ENCODE measurements at places on chromosomes 7 and 10.

- H3K36me3 ChIP-seq, result peaks cover 14% of the 10 kb centered on the region
- no peak overlapping the region for H3K27ac ChIP-seq
- no peaks in the 10 kb centered on the region for H3K27me3 ChIP-seq
These were observed 34.4 kb downstream of the PARP12 start for GRCh38 chr7:140028311-140028710.

DNA sequence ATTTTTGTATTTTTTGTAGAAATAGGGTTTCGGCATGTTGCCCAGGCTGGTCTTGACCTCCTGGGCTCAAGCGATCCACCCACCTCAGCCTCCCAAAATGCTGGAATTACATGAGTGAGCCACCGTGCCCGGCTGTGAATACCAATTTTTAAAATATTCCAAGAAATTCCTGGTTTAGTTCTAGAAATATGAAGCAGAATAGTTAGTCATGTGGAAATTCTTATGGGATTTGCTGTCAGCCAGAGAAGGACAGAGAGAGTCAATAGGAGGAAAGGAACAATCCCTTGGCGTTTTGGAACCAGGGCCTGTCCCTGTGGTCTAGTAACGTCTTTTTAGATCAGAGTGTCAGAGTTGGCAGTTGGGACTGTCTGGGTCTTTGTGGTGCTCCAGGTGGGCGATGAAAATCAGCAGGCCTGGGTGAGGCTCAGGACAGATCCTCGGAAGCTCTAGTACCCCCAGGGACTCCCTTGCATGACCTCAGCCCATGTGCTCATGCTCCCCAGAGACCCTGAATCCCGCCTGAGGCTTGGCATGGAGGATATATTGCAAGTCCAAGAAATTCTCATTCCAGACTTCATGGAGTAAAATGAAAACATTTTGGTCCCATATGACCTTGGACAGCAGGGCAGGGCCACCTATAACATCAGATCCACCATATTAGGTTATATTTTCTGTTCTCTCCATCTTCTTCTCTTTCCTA is 7.8 kb downstream of the NODAL start:
- H3K36me3 ChIP-seq, result no peaks in the 10 kb centered on the region
- no peak for DNase-seq
- no peak overlapping the region for H3K4me3 ChIP-seq
- H3K4me1 ChIP-seq, result peaks cover 23% of the 10 kb centered on the region
- H3K27me3 ChIP-seq, result no peaks in the 10 kb centered on the region
- H3K27ac ChIP-seq, result no peak overlapping the region

- peak within 1 kb of the TSS; percentile 90 for H3K27ac ChIP-seq
- H3K27me3 ChIP-seq, result no peaks in the 10 kb centered on the region
- H3K4me3 ChIP-seq, result peak within 1 kb of the TSS; percentile 93
These were observed at the start of gene DOCK1 for GRCh38 chr10:126904818-126905701. Gene DOCK1 (plus strand): TSS chr10:126905428. CDS start chr10:126905518, 90 bp downstream.

GRCh38 chr10:33273295-33274002 is 61.0 kb downstream of the NRP1 start:
- H3K4me3 ChIP-seq, result peak overlapping the region; percentile 5
- DNase-seq, result no peak
- H3K36me3 ChIP-seq, result no peaks in the 10 kb centered on the region
- H3K27ac ChIP-seq, result peak overlapping the region; percentile 88
- H3K27me3 ChIP-seq, result no peaks in the 10 kb centered on the region

DNA sequence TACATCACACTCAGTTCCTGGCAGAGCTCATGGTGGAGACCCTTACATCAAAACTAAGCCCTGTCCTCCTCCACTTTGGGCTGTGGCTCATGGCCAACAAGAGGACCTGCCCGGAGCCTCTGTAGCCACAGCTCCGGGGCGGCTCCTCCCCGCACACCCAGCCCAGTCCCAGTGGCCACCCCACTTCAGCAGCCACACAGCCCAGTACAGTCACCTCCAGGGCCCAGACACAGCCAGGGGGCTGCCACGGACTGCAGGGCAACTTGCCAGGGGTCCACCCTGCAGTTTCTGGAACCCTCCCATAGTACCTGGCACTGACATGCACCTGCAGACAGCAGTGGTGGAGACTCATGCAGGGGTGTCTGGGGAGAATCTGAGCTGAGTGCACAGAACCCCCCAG is 11.8 kb downstream of the ADGRA1 start:
- peaks cover 97% of the 10 kb centered on the region for H3K27me3 ChIP-seq
- H3K4me3 ChIP-seq, result no peak overlapping the region
- H3K27ac ChIP-seq, result no peak overlapping the region
- peaks cover 13% of the 10 kb centered on the region for H3K4me1 ChIP-seq
- H3K36me3 ChIP-seq, result no peaks in the 10 kb centered on the region
- DNase-seq, result no peak

DNA sequence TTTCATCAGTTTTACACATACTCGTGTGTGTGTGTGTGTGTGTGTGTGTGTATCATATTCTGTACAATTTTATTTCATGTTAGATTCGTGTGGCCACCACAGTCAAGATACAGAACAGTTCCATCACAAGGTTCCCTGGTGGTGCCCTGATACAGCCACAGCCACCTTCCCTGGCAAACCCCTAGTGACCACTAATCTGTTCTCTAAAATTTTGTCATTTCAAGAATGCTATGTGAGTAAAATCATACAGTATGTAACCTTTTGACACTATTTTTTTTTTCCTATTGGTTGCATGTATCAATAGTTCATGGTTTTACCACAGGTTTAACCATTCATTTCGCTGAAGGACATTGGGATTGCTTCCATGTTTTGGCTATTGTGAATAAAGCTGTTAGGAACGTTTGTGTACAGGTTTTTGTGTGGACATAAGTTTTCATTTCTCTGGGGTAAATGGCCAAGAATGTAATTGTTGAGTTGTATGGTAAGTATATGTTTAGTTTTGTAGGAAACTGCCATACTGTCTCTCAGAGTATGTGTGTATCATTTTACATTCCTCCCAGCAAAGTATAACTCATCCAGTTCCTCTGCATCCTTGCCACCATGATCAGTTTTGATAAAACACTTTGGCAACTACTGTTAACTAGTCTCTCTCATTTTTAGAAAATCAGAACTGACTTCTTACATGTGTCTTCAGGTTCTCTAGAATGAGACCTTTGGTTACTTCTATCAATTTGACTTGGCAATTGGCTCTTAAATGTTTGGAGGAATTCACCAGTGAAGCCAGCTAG is 20.6 kb downstream of the KLHDC10 start:
- no peak overlapping the region for H3K4me3 ChIP-seq
- no peak for DNase-seq
- H3K27me3 ChIP-seq, result no peaks in the 10 kb centered on the region
- H3K27ac ChIP-seq, result no peak overlapping the region

DNA sequence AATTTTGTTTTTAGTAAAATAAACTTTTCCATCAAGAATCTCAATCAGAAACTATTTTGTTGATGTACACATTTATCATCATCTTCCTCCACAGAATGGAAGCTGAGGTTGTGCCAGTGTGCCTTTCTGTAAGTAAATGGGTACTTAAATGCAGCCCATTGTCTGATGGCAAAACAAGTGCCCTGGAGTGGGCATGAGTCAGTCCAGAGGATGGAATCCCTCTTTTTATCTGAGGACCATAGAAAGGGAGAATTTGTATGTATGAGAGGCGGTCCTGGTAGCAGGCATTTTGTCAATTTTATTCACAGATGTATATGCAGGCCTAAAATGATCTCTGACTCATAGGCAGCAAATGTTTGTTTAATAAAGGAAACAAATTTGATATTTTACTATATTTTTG is 102.1 kb upstream of the MAGI2 start:
- no peaks in the 10 kb centered on the region for H3K36me3 ChIP-seq
- no peaks in the 10 kb centered on the region for H3K27me3 ChIP-seq
- no peaks in the 10 kb centered on the region for H3K4me1 ChIP-seq
- H3K4me3 ChIP-seq, result no peak overlapping the region

DNA sequence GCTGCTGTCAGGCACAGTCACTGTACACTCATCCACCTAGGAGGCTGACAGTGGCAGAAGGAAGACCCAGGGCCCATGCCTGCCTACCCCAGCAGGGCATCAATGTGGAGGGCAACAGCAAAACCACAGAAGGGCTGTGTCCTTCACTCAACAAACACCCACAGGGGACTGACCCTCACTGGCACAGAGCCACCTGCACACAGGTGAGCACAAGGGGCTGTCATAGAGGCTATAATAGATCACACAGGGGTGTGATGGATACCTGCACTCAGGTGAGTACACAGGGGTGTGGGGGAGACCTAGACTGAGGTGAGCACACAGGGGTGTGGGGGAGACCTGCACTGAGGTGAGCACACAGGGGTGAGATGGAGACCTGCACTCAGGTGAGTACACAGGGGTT is 132.8 kb upstream of the TCERG1L start:
- H3K27me3 ChIP-seq, result no peaks in the 10 kb centered on the region
- H3K4me3 ChIP-seq, result no peak overlapping the region
- no peak overlapping the region for H3K27ac ChIP-seq
- no peaks in the 10 kb centered on the region for H3K36me3 ChIP-seq
- no peaks in the 10 kb centered on the region for H3K4me1 ChIP-seq

- no peak overlapping the region for H3K27ac ChIP-seq
- no peaks in the 10 kb centered on the region for H3K27me3 ChIP-seq
- H3K4me3 ChIP-seq, result no peak overlapping the region
These were observed 30.5 kb downstream of the JAKMIP3 start for GRCh38 chr10:132096223-132096622.

DNA sequence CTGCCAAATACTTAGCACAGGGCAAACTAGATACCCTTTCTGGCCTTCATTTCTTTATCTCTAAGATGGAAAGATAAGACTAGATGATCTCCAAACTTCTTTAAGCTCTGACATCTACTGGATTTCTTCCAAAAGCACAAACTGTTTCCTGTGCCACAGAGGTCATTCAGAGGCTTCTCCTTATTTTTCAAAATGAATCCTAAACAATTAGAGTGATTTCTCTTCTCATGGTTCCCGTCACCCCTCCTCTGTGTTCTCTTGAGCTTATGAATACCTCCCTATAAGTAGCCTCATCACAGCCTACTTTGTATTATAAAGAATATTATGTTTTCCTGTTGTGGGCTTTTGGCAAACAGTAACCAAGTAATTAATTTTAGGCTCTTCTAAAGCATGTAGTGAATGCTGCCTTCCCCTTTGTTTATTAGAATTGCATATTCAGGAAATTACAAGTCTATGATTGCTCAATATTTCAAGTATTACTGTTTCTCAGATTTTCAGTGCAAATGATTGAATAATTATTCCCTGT is 179.5 kb downstream of the REEP3 start:
- H3K36me3 ChIP-seq, result no peaks in the 10 kb centered on the region
- no peaks in the 10 kb centered on the region for H3K27me3 ChIP-seq
- peaks cover 20% of the 10 kb centered on the region for H3K4me1 ChIP-seq
- DNase-seq, result no peak

DNA sequence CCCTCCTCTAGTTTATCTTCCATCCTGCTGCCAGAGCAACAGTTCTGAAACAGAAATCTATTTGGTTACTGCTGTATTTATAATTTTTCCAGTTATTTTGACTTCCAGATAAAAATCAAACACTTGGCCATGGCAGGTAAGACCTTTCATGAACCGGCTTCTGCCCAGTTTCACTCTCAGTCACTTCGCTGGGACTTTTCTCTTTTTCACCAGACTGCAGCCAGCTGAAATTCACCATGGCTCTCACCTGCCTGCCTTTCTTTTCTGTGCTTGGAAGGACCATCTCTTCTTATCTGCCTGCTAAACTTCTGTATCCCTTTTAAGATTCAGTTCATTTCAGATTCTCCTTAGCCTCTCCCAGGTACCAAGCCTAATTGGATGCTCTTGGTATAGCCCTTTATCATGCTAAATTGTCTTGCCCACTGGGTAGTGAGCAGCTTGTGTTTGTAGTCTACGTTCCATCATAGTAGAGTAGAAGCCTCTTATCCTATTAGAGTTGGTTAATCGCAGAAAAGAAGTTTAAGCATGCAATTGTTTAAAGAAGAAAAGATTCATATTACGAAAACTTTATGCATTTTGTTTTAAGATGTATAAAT is 71.7 kb downstream of the TAF3 start:
- H3K27ac ChIP-seq, result no peak overlapping the region
- H3K36me3 ChIP-seq, result no peaks in the 10 kb centered on the region
- H3K4me3 ChIP-seq, result no peak overlapping the region
- no peak for DNase-seq

GRCh38 chr10:10914144-10914543 is 103.5 kb upstream of the CELF2 start:
- DNase-seq, result no peak
- no peak overlapping the region for H3K4me3 ChIP-seq
- H3K4me1 ChIP-seq, result no peaks in the 10 kb centered on the region
- H3K27me3 ChIP-seq, result no peaks in the 10 kb centered on the region

DNA sequence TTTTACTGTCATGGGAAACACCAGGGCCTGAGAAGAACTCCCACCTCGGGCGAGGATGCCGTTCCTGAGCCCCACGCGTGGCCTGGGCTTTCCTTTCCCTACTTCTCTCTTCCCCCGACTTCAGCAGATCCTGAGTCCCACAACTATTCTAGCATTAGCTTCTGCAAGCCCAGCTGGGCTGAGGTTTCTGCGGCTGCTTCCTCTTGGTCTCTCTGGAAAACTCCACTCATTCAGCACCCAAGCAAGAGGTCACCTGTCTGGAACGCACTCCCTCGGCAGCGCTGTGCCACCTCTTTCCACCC is 761 bp upstream of the DOCK1 start:
- no peak overlapping the region for H3K27ac ChIP-seq
- no peaks in the 10 kb centered on the region for H3K36me3 ChIP-seq
- peaks cover 8% of the 10 kb centered on the region for H3K4me1 ChIP-seq
- no peaks in the 10 kb centered on the region for H3K27me3 ChIP-seq

DNA sequence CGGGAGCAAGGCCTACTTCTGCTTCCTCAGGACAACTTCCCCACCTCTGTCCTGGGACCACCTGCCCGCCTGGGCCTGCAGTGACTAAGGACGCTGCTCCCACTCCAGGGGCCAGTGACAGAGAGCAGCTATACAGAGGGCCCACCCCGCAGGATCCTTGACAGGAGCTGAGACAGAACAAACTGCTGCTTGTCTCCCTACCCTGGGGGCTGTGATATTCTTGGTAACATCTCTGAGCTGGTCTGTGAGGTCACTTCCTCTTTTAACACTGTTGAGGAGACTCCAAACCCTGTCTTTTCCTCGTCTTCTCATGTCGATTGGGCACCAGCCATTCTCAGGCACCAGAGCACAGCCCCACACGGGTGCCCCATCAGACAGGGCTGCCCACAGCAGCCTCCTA is 6.9 kb upstream of the MRPS24 start:
- H3K36me3 ChIP-seq, result peaks cover 34% of the 10 kb centered on the region
- H3K4me1 ChIP-seq, result peaks cover 52% of the 10 kb centered on the region
- no peak for DNase-seq
- H3K4me3 ChIP-seq, result no peak overlapping the region
- no peaks in the 10 kb centered on the region for H3K27me3 ChIP-seq

- H3K27ac ChIP-seq, result no peak overlapping the region
- no peaks in the 10 kb centered on the region for H3K36me3 ChIP-seq
- no peak for DNase-seq
- peaks cover 10% of the 10 kb centered on the region for H3K4me1 ChIP-seq
These were observed 36.4 kb downstream of the CNPY1 start for GRCh38 chr7:155509725-155510551.

- no peak for DNase-seq
- H3K36me3 ChIP-seq, result no peaks in the 10 kb centered on the region
- H3K27me3 ChIP-seq, result no peaks in the 10 kb centered on the region
- no peak overlapping the region for H3K4me3 ChIP-seq
- no peak overlapping the region for H3K27ac ChIP-seq
- H3K4me1 ChIP-seq, result no peaks in the 10 kb centered on the region
These were observed 96.8 kb downstream of the CYTH3 start for GRCh38 chr7:6175645-6176044.

All from esophagus squamous epithelium (tissue), 5 donors.